Heart right ventricle (tissue), 16 donors: ENCODE measurements at places on chromosomes 7 and 10. TPM values are rescaled to one million over a fixed set of nuclear protein-coding genes. Genes with fewer than 3 reads are reported as not detected.

DNA sequence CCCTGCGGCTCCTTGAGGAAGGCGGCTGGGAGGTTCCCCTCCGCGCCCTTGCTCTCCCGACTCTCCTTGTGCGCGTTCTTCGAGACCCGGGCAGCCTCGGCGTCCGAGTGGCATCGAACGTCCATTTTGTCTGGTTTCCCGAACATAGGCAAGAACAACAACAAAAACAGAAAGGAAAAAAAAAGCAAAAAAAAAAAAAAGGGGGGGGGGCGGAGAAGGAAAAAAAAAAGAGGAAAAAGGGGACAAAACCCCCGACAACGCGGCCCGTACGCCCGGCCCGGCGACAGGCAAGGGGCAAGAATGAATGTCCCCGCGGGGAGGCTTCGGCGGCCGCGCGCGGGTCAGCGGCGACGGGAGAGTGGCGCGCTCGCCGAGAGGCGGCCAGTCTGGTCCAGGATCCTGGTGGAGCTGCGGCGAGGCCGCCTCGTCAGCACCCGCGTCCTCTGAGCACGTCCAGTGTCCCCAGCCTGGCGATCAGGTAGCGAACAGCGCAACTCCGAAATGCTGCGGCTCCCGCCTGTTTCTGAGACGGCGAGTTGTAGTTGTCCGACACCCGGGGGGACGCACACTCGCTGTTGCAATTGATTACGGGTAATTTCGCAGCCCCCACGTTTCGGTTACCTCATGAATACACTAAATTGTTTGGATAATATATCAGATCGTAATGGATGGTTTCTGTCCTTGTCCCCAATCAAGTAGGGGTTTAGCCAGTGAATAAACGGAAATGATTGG is at the start of gene VAX1:
Gene VAX1 (minus strand): TSS at position 360 of the 732 bp plus-strand sequence. CDS start 214 bp downstream, at position 146.
- no peaks in the 10 kb centered on the region for H3K36me3 ChIP-seq
- peaks cover 5% of the 10 kb centered on the region for H3K4me1 ChIP-seq
- H3K27ac ChIP-seq, result no peak within 1 kb of the TSS
- peaks cover 95% of the 10 kb centered on the region for H3K27me3 ChIP-seq
- DNase-seq, result no peak

Gene LRRN3
- 2.3 TPM for total RNA-seq

- H3K4me1 ChIP-seq, result no peaks in the 10 kb centered on the region
- H3K36me3 ChIP-seq, result no peaks in the 10 kb centered on the region
- DNase-seq, result no peak
- no peak overlapping the region for H3K4me3 ChIP-seq
These were observed 36.7 kb upstream of the LRRC4 start for GRCh38 chr7:128067983-128068382.

DNA sequence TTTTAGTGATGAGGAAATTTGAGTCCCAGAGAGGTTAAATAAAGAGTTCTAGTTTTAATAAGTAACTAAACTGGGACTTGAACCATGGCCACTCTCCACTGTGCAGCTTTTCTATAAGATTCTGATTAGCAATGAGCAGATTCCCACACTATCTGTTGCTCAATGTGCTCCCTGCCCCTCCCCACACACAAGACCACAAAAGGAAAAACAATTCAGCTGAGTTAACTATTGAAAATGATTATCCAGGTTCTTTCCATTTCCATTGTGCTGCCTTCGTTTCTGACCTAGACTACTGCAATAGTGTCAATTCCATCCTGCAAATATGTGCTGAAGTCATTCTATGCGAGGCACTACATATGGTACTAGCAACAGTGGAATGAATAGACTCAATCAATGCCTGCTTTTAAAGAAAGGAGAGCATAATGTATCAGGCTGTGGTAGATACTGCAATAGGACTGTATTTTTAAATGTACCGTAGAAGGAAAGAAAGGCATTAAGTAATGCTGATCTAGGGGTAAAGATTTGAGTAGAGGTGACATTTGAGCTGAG is 97.0 kb downstream of the SEMA3C start:
- no peak overlapping the region for H3K4me3 ChIP-seq
- H3K27ac ChIP-seq, result no peak overlapping the region
- DNase-seq, result no peak
- H3K4me1 ChIP-seq, result peaks cover 2% of the 10 kb centered on the region
- H3K27me3 ChIP-seq, result no peaks in the 10 kb centered on the region

DNA sequence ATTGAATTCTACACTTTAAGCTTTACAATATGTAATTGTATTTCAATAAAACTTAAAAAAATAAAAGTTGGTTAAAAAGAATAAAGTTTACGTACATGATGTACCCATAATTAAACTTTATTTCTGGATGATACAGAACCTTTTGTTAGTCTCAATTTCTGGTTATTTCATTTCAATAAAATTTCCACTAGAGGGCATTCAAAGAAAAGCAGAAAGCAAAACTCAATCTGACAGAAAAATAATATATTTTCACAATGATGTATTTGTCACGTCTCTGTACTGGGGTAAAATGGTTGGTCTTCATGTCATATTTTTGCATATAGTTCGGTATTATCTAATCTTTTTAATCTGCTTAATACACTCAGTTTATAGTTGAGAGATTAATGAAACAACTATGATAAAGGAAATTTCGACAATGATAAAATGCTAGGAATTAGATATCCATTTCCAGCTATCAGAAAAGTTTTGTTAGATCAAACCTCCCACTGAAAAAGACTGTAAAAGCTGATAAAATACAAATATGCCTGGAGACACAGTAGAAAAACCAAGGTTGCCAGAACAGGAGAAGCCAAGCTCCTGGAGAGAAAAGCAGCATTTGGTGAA is 27.4 kb downstream of the ASZ1 start:
- H3K27ac ChIP-seq, result no peak overlapping the region
- no peaks in the 10 kb centered on the region for H3K4me1 ChIP-seq
- no peak overlapping the region for H3K4me3 ChIP-seq

GRCh38 chr10:35399414-35400009 is 63.2 kb downstream of the CCNY start:
- no peaks in the 10 kb centered on the region for H3K27me3 ChIP-seq
- DNase-seq, result no peak
- H3K4me1 ChIP-seq, result peaks cover 66% of the 10 kb centered on the region
- H3K27ac ChIP-seq, result no peak overlapping the region
- H3K36me3 ChIP-seq, result no peaks in the 10 kb centered on the region

Gene GNAI1
- total RNA-seq, result 17.4 TPM

Gene CDC14C
- not detected for total RNA-seq
